ENCODE measurements at places on chromosomes 4 and X.

DNA sequence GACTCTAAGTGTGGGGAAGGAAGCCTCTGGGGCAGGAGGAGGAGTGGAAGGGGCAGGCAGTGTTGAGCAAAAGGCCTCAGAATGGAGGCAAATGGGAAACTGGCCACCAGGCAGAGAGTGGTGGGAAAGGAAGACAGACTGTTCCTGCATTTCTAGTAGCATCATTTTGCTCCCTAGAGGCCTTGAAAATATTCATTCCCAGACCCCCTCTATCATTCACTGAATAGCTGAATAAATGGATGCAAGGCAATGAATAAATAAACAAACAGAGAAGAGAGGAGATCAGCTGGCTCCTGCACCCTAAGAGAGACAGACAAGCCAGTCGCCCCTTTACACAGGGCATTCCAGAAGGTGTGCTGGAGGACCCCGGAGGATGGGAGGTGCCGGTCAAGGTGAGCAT lies 511.9 kb downstream of the BCOR start:
- DNase-seq = no peak

GRCh38 chrX:100829730-100830129 lies 9.5 kb downstream of the CSTF2 start:
- no peak for DNase-seq

GRCh38 chr4:40421839-40422708 lies 86.9 kb downstream of the CHRNA9 start:
- DNase-seq = no peak

DNA sequence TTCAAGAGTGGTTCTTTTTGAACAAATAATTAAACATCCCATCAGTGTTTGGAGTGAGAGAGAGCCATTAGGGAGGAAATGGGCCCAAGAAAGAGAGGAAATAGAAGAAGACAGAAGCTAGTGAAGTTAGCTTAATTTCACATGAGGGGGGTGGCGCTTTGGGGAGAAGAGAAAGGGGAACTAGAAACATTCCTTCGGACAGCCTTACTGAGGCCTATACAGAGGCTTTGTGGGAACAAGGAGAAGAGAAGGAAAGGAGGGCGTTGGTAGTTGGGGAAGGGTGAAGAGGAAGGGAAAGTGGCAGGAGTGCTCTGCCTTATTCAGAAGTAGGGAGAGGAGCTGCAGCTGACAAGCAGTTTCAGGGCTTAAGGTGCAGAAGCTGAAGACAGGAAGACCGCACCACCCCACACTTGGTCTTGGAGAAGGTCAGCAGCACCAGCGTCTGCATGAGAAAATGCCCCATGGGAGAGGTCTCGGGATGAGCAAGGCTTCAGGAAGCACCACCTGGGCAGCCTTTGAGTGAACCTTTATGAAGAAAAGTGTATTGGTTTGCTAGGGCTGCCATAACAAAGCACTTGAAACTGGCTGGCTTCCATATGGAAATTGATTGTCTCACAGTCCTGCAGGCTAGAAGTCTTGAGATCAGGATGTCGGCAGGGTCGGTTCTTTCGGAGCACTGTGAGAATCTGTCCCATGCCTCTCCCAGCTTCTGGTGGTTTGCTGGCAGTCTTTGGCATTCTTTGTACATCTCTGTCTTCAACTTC lies 85.1 kb downstream of the KIT start:
- no peak for DNase-seq

- DNase-seq = no peak
These were observed 25.6 kb upstream of the CORIN start for GRCh38 chr4:47863486-47863885.

DNA sequence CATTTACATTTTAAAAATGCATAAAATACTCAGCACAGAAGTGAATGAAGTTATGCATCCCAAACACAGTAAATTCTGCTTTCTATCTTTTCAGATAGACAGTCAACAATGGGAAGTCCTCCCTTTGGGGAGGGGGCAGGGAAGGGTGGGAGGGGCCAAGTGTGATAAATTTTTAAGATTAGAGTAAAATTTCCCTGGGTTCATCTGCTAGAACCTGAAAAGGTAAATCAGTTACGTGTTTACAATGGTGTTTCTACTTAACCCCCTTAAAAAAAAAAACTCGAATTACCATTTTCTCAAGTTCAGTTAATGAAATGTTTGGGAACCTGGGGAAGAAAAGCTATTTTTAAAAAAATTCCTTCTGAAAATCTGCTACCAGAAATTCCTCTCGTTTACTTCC lies 9.1 kb downstream of the PITX2 start:
- no peak for DNase-seq

GRCh38 chr4:81007417-81007816 lies 23.1 kb upstream of the BMP3 start:
- no peak for DNase-seq

DNA sequence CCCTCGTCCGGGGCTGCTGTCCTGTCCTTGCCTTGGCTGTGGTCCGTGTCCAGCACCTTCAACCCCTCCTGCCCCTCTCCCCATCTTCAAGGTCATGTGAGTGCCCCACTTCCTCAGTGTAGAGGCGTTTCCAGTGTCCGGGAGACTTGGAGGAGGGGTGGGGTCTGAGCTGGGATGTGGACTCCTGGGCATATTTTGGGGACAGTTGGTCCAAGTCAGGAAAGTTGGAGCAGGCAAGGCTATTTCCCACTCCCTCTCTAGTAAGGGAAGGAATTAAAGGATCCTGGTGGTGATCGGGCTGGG lies 3.0 kb downstream of the PCGF3 start:
- no peak for DNase-seq

- no peak for DNase-seq
These were observed 12.6 kb downstream of the PPEF2 start for GRCh38 chr4:75889537-75890199.

DNA sequence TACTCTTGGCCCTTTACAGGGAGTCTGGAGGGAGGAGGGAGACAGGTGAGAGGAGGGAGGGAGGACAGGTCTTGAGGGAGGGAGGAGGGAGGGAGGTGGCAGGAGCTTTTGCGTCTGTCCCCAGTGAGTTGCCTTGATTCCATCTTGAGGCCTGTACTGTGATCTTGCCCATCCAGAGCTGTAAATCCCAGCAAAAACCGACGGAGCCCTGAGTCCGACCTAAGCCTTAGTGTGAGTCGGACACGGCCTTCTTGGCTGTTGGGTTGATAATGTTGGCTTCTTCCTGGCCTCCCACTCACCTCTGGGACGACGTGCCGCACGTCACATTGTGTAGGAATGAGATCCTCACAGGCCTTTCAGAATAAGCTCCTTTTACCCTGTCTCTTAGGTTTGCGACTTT lies 72.5 kb downstream of the RGS12 start:
- DNase-seq = no peak

- no peak for DNase-seq
These were observed 1.0 kb upstream of the TMEM131L start for GRCh38 chr4:153465140-153465539.

DNA sequence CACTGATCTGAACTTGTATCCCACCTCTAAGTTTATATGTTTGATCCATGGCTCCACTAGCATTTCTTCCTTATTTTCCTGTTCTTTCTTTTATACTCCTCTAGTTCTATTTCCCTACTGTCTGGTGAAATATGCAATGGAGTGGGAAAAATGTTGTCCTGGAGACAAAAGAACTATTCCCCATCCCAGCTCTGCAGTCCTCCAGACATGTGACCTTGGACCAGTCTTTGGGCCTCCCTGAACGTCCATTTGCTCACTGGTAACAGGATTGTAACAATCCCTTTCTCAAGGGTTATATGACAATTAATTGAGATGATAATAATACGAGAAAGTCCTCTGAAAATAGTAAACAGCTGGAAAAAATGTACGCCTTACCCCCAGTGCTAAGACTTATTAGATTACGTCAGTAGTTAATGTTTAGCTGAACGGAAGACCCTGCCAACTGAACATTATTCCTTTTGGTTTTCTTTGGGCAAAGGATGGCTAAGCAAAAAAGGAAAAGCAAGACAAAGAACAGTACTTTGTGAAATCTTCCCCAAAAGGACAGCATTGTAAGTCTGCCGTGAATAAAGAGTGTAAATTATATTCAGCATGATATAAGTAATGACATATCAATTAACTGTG lies 302.3 kb upstream of the PPARGC1A start:
- DNase-seq = no peak

DNA sequence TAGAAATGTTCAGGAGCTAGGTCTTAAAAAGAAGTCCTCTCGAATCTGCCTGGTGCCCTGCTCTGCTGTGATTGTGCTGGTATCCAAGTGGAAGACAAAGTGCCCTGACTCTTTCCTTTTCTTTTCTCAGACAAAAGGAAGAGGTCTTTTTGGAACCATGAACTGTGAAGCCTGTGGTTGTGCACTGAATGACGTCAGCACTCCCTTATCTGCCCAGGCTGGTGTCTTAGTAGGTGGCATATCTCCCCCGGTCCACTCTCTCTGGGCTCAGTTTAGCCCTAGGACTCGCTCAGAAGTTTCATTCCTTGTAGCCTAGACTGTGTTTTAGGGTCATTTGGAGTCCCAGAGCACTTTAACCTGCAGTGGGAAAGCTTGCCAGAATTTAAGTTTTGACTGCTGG lies 400.3 kb upstream of the CT83 start:
- DNase-seq = no peak

- no peak for DNase-seq
These were observed 239.2 kb downstream of the ARHGAP10 start for GRCh38 chr4:147971116-147971515.

Data from GM18507 (cell line).